ENCODE measurements at places on chromosomes 6 and 20.

DNA sequence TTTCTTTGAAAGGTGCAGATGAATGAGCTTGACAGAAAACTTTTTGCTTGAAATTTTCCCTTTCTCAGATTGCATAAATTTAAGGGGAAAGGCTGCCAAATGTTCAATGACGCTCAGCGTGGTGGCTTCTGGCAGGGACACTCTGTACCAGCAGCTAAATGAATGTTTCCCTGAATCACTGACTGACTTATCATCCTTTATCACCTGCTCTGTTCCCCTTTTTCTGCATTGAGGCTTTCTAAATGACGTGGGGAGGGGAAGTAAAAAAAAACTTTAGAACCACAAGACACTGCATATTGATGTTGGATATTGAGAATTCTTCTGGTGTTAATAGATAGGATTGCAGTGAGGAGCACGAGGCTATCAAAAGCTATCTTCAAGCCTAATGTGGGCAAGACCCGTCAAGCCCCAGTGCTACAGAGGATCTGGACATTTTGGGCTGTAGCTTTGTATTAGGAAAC, 46.9 kb upstream of the ENPP5 start:
- DNase-seq: no peak

- DNase-seq: peak; percentile 18
These were observed 42.4 kb downstream of the SCGN start for GRCh38 chr6:25694366-25694765.

DNA sequence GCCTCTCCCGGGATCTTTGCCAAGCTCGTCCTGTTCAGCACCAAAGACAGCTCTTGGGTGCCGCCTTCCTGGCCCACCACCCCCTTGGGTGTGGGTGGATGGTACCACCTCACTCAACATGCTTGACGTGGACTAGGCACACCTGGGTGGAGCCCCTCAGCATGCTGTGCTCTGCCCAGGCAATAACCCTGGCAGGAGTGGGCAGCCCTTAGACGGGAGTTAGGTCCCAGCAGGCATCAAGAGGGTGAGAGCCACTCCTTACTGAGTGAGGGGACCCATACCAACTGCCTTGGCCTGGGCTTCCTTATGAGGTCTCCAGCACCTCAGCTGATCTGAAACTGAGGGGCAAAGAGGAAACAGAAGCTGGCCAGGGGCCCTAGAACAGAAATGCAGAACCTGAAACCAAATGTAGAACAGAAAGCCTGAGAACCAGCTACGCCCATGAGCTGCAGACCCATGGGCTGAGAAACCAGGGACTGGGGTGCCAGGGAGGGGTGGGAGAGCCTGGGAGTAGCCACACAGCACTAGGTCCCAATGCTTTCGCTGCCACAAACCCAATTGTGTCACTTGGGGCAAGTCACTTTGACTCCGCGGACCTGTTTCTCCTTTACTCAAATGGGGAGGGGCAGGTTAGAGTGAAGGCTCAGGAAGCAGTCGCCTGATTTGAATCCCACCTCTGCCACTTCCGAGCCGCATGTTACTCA, 2.0 kb downstream of the FGD2 start:
- DNase-seq: no peak

DNA sequence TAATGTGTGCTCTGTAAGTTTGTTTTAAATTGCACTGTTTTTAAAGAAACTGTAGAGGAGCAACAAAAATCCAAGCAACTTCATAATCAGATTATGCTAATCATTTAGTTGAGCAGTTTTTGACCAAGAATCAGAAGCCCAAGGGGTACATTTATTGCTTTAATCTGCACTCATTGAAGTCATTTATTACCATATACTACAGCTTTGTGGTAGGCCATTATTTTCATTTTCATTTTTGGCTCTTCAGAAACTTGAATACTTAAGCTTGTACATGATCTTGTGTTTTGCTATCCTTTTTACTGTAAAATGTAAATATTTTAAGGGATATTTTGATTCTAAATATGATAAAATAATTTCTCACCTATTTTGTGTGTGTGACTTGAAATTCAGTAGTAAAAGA, 78.5 kb downstream of the PHF3 start:
- no peak for DNase-seq

GRCh38 chr20:8367689-8368088, 235.6 kb downstream of the PLCB1 start:
- DNase-seq: no peak

DNA sequence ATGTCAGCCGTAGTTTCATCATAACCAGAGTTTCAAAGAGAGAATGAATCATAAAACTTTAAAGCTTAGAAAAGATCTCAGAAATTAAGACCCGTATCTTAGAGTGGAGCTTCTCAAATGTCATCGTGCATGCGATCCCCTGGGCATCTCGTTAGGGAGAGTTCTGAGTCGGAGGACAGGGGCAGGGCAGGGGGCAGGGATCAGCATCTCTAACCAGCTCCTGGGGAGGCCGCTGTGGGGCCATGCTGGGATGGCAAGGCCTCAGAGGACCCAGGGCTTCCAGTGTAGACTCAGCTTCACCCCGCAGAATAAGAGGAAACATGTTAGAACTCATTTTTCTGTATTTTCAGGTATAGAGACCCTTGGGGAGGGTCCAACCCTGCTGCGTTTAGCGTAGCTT, 72.0 kb upstream of the AFDN start:
- no peak for DNase-seq

DNA sequence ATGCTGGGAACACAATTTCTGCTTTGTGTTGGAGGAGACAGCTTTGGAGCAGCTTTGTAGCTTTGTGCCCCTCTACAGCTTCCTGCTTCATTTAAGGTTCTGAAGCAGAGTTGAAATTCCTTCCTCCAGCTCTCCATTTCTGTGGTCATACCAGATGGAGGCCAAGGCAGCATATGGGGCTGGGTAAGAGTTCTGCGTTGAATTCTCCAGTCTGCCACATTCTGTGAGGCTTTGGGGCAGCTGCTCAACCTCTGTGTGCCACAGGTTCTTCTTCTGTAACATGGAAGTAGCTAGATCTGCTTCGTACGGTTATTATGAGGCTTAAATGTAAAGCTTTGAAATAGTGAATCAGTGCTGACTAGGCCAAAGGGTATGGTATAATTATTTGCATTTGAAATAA, 2.9 kb upstream of the TRIM26 start:
- no peak for DNase-seq

GRCh38 chr20:46255440-46256104, 52.7 kb downstream of the CDH22 start:
- no peak for DNase-seq

DNA sequence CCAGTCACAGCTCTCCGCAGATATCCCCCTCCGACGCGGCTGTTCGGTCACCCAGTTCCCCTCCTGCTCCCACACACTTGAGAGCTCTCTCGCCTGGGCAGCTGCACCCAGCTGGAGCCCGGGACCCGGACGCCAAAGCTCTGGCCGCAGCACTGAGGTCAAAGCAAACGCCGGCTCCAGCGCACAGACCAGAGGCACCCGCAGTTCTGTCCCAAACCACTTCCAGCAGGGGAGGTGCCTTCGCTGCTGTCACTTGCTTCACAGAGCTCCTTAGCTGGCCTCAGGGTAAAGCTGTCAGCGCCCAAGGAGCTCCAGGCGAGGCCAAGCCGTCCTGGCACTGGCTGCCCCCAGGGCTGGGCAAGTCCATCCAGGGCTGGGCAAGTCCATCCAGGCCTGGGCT, 27.9 kb downstream of the SLC2A4RG start:
- no peak for DNase-seq

Data from HCEC 1CT (cell line).